ENCODE measurements at places on chromosomes 3 and 15.

GRCh38 chr3:125280668-125281361, 68.3 kb upstream of the SLC12A8 start:
- DNase-seq: no peak

GRCh38 chr3:185297867-185298266, 44.0 kb upstream of the EHHADH start:
- no peak for DNase-seq

DNA sequence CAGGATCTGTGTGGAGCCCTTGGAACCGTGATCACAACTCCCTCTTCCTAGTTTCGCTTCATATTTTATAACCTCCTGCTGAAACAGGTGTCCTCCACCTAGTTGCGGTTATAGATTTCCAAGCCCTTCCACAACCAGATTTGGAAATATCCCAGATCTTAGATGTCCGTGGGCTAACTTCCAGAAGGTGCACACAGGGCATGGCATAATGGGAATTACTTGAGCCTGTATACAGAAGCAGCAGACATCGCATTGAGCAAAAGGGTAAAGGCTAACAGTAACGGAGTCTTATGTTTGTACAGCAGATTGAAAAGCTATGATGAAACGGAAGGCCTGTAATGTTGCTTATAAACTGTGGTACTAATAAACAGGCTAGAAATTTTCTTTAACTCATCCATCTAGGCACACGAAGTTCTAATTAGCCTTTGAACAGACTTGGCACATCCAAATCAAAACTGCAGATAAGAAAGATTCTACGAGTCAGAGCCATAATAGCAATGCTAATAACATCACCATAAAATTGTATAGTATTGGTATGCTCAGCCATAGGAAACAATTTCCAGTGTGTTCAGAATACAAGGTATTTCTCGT, 1.2 kb upstream of the USF3 start:
- no peak for DNase-seq

- DNase-seq: no peak
Observed at GRCh38 chr15:36172955-36173354, 406.5 kb upstream of the CDIN1 start.

- DNase-seq: no peak
Observed at GRCh38 chr3:111541391-111541790, 606 bp upstream of the CD96 start.

GRCh38 chr15:55220606-55221005, 23.9 kb upstream of the RSL24D1 start:
- no peak for DNase-seq

- no peak for DNase-seq
Observed at GRCh38 chr3:159991591-159991990, 3.0 kb downstream of the IL12A start.
